ENCODE measurements at places on chromosomes 3 and 15. TPM values are rescaled to one million over a fixed set of nuclear protein-coding genes. Genes with fewer than 3 reads are reported as not detected.
A peak's percentile ranks its signal among the peaks of the same experiment; 100 is the strongest.

DNA sequence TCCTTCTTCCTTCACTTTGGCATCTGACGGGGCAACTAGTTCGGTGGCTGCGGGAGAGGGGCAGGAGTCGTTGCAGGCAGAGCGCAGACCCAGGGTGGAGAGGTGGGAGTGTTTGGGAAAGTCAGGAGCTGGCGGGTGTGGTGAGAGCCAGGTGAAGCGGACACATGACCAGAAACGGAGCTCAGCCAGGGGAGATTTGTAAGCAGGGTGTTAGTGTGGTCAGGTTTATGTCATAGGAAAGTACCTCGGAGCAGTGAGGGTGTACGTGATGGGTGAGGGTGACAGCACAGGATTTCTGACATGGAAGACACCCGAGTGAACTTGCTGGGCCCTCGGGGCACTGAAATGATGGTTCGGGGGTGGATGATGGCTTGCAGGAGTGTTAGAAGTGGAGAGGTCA is 247.4 kb upstream of the TPM1 start:
- H3K4me1 ChIP-seq: no peaks in the 10 kb centered on the region
- H3K4me3 ChIP-seq: no peak overlapping the region
- DNase-seq: no peak
- H3K27me3 ChIP-seq: no peaks in the 10 kb centered on the region
- H3K36me3 ChIP-seq: no peaks in the 10 kb centered on the region

GRCh38 chr3:126855374-126855773 is 127.5 kb upstream of the PLXNA1 start:
- H3K27me3 ChIP-seq: no peaks in the 10 kb centered on the region
- H3K36me3 ChIP-seq: no peaks in the 10 kb centered on the region
- no peak overlapping the region for H3K27ac ChIP-seq
- no peak for DNase-seq
- H3K4me1 ChIP-seq: no peaks in the 10 kb centered on the region

- no peaks in the 10 kb centered on the region for H3K27me3 ChIP-seq
- H3K4me3 ChIP-seq: no peak overlapping the region
- H3K4me1 ChIP-seq: no peaks in the 10 kb centered on the region
- H3K36me3 ChIP-seq: no peaks in the 10 kb centered on the region
Observed at GRCh38 chr3:11964553-11964952, 39.6 kb upstream of the SYN2 start.

- no peaks in the 10 kb centered on the region for H3K27me3 ChIP-seq
- no peak overlapping the region for H3K4me3 ChIP-seq
- DNase-seq: no peak
- no peak overlapping the region for H3K27ac ChIP-seq
- H3K36me3 ChIP-seq: no peaks in the 10 kb centered on the region
Observed at GRCh38 chr3:66179793-66180192, 41.0 kb upstream of the SLC25A26 start.

GRCh38 chr3:150868282-150868681 is 37.0 kb downstream of the MINDY4B start:
- no peak overlapping the region for H3K4me3 ChIP-seq
- no peak overlapping the region for H3K27ac ChIP-seq
- no peaks in the 10 kb centered on the region for H3K27me3 ChIP-seq
- no peak for DNase-seq
- H3K36me3 ChIP-seq: no peaks in the 10 kb centered on the region
- H3K4me1 ChIP-seq: no peaks in the 10 kb centered on the region

DNA sequence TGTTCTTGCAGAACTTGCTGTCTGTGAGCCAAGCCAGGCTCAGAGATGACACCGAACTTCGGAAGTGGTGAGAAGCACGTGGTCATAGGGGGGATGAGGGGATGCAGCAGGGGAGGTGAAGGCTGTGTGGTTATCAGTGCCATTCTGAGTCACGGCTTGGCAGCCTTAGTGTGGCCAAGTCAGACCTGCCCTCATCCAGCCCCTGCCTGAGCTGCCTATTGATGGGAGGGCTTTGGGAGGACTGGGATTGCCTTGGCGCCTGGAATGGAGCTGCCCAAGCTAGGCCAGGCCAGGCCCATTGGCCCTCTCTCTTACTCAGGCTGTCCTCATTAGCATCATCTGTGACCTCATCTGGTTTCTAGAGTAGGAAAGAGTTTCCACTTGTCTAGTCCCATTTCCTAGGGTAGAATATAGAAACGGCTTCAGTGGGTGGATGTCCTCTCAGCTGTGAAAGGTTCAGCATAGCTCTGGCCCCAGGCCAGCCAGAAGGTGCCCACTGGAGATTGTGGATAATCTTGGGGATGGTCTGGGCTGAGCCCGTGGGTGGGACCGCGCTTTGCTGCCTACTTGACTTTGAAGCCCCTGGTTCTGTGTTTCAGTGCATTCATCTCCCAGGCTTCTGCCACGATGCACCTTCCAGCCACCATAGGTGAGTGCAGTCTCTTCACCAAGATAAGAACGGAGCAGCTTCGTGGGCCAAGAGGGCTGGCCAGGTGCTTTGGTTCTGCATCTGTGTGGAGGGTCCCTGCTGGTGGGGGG is 7.2 kb downstream of the FAH start:
- H3K4me1 ChIP-seq: no peaks in the 10 kb centered on the region
- H3K36me3 ChIP-seq: no peaks in the 10 kb centered on the region
- no peak overlapping the region for H3K27ac ChIP-seq
- no peak for DNase-seq
- H3K4me3 ChIP-seq: no peak overlapping the region

GRCh38 chr15:64014995-64015394 is 31.3 kb downstream of the DAPK2 start:
- no peaks in the 10 kb centered on the region for H3K36me3 ChIP-seq
- no peaks in the 10 kb centered on the region for H3K27me3 ChIP-seq

GRCh38 chr3:37580237-37580636 is 281.4 kb upstream of the CTDSPL start:
- H3K27me3 ChIP-seq: no peaks in the 10 kb centered on the region
- DNase-seq: no peak
- no peak overlapping the region for H3K4me3 ChIP-seq
- H3K4me1 ChIP-seq: no peaks in the 10 kb centered on the region
- no peak overlapping the region for H3K27ac ChIP-seq

GRCh38 chr3:143121241-143122088 is 1.9 kb downstream of the CHST2 start:
- peaks cover 33% of the 10 kb centered on the region for H3K27me3 ChIP-seq
- H3K36me3 ChIP-seq: no peaks in the 10 kb centered on the region
- peaks cover 7% of the 10 kb centered on the region for H3K4me1 ChIP-seq
- peak overlapping the region; percentile 58 for H3K4me3 ChIP-seq

- H3K27me3 ChIP-seq: peaks cover 5% of the 10 kb centered on the region
- no peak for DNase-seq
- no peak overlapping the region for H3K4me3 ChIP-seq
- H3K36me3 ChIP-seq: no peaks in the 10 kb centered on the region
- no peak overlapping the region for H3K27ac ChIP-seq
- H3K4me1 ChIP-seq: no peaks in the 10 kb centered on the region
Observed at GRCh38 chr3:180626844-180627243, 24.9 kb downstream of the TTC14 start.

GRCh38 chr15:28123408-28124023 is 24.4 kb upstream of the OCA2 start:
- peaks cover 22% of the 10 kb centered on the region for H3K36me3 ChIP-seq
- H3K27me3 ChIP-seq: no peaks in the 10 kb centered on the region
- H3K27ac ChIP-seq: no peak overlapping the region
- DNase-seq: peak; percentile 66
- no peak overlapping the region for H3K4me3 ChIP-seq
- no peaks in the 10 kb centered on the region for H3K4me1 ChIP-seq

DNA sequence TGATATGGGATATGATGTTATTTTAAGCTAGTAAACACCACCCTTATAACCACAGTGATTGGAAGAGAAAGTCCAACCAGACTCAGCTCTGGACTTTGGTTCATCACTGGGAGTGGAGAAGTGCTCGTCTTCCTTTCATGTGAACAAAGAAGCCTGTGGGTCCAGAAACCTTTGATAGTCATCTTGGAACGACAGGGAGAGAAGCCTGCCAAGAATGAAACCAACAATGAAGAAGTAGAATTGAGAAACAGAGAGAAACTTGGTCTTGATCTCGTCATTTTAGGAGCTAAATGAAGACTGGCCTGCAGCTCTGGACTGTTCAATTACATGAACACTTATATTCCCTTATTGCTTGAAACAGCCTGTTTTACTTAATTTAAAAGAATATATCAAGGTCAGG is 13.1 kb upstream of the SLC35G2 start:
- no peaks in the 10 kb centered on the region for H3K36me3 ChIP-seq

GRCh38 chr15:78131295-78132061 is at the start of gene CIB2:
TSS of gene CIB2 (minus strand) at chr15:78131445. CDS start at chr15:78131215, 230 bp downstream.
- H3K4me3 ChIP-seq: peak within 1 kb of the TSS; percentile 65
- peaks cover 8% of the 10 kb centered on the region for H3K4me1 ChIP-seq
- DNase-seq: peak; percentile 76
- H3K27me3 ChIP-seq: no peaks in the 10 kb centered on the region
- peak within 1 kb of the TSS; percentile 60 for H3K27ac ChIP-seq

- no peak overlapping the region for H3K27ac ChIP-seq
- no peaks in the 10 kb centered on the region for H3K27me3 ChIP-seq
- no peaks in the 10 kb centered on the region for H3K4me1 ChIP-seq
Observed at GRCh38 chr3:159301961-159302360, 500.1 kb downstream of the MFSD1 start.

The MCCC1 gene
- total RNA-seq: 19.2 TPM

The SPTSSB gene
- not detected for total RNA-seq

The GPR149 gene
- total RNA-seq: not detected

The EFCC1 gene
- total RNA-seq: not detected

The KBTBD13 gene
- total RNA-seq: not detected

The WDR93 gene
- total RNA-seq: not detected

The PLXNA1 gene
- 33.6 TPM for total RNA-seq
